NCI-H524 (cell line): ENCODE measurements at places on chromosomes 3 and 15.

DNA sequence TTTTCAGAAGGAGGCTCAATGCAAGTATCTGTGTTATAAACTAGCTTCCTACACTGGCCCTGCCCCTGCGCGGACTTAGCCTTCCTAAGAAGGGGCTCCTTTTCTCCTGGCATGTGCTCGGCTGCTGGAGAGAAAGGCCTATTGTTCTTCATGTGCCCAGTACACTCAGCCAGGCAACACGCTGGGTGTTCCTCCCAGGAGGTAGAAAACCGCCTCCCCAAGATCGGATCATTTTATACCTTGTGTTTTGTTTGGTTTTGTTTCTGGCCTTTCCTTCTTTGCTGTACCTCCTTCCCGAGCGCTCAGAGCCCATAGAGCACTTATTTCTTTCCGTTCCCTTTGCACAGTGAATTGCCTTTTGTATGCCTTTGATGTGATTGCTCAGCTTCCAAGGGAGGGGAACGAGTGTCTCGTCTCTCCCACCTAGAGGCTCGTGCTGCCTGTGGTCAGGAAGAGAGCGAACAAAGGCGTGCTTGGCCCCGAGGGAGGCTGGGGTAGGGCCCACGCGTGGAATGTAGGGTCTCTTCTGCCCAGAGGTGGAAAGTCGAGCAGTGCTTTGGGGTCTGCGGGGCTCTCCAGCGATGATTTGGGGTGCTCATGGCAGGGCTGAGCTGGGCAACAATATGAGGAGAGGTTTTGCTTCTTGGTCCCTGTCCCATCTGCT lies 30.0 kb downstream of the CCNL1 start:
- no peak for DNase-seq

- no peak for DNase-seq
Observed at GRCh38 chr3:44782891-44783290, 21.3 kb downstream of the KIF15 start.

- DNase-seq, result no peak
Observed at GRCh38 chr3:64801856-64802255, 114.1 kb upstream of the ADAMTS9 start.

DNA sequence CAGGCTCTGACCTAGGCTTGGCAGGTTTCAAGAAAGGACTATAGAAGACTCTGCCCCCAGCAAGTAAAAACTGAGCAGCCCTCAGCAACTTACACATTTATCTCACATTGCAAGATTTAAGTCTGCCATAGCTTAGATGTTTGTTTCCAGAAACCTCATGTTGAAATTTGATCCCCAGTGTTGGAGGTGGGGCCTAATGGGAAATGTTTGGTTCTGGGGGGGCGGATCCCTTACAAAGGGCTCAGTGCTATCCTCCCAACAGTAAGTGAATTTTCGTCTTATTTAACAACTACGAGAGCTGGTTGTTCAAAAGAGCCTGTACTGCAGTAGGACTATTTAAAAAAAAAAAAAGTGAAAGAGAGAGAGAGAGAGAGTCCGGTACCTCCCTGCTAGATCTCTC lies 125.2 kb upstream of the PROK2 start:
- no peak for DNase-seq

DNA sequence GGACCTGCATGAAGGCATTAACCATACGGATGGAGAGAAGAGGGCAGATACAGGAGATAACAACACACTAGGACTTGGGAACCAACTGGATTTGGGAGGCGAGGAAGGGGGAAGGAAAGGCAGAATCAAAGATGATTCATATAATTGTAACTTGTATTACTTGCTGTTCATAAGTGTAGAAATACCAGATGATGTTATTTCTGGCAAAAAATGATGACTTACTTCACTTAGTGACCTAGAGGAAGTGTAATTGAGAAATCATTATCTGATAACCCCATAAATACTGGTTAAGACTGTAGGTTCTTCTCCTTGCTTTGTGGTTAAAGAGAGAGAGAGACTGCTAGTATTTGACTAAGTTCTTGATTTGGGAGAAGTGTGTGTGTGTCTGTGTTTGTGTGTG lies 50.5 kb upstream of the GK5 start:
- no peak for DNase-seq

DNA sequence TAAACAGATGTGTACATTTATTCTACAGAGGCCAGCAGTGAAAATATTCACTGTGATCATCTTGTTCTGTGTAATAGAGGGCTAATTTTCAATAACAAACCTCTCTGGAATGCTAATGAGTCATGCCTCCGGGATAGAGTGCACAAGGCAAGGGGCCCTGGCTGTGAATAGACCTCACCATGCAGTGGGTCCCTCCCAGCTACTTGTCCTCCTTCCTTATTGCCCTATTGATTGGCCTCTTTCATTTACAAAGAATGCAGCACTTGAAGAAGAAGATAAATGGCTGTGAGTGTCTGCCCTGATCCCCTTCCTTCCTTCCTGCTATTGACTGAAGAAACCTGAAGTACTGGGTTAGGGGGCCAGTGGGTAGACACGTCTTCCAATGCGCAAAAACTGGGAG lies 436.3 kb downstream of the WDR72 start:
- DNase-seq, result no peak

DNA sequence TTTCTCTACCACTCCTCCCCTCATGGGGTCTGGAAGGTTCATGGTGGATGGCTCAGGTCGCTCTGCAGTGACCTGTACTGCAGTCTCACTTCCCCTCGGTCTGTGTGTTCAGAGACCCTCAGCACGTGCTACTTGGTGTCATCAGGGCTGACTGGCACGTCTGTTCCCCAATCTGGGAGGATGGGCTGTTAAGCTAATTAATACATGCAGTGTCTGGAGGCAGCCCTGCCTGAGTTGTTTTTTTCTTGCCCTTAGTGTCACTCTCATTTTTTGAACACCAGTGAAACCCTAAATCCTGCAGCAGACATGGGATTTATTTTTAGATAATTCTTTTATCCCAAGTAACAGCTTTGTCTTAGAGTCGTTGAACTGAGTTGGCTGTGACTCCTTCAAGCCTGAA lies 64.6 kb downstream of the ARNT2 start:
- peak; percentile 30 for DNase-seq

- no peak for DNase-seq
Observed at GRCh38 chr15:71627604-71628003, 182.8 kb upstream of the NR2E3 start.

DNA sequence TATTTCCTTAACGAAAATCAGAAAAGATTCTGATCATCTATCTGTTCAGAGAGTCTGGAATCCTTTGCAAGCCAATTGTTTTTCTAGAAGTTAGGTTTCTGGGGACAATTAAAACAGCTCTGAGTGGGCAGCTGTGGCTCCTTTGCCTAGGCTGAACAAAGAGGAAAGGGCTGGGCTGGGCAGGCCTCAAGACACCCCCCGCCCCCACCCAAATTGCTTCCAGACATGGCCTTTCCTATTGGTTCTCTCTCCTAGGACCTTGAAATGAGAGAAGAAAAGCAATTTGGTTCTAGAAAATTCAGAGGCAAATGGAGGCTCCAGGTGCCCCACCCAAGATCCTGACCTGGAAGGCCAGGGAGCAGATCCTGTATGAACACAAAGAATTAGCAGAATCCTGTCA lies 2.3 kb upstream of the ADPGK start:
- no peak for DNase-seq

- DNase-seq, result no peak
Observed at GRCh38 chr3:69535613-69536012, 149.7 kb upstream of the FRMD4B start.

- no peak for DNase-seq
Observed at GRCh38 chr3:4935347-4935746, 43.9 kb upstream of the BHLHE40 start.

- no peak for DNase-seq
Observed at GRCh38 chr3:98921957-98922356, 20.5 kb upstream of the DCBLD2 start.

DNA sequence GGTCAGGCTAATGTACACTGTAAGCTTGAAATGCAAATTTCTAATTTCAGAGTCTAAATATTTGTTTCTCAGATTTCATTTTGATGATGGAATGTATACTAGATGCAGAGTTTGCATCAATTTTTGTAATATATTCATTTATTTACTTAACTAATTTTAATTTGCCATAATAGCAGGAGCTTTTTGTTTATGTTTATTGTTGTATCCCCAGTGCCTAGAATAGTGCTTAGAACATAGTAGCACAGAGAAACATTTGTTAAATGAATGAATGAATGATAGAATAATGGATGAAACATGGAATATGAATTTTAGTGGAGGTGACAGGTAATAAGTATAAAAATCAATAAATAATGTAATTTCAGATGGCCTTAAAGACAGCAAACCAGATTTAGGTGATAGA lies 5.2 kb upstream of the GALK2 start:
- no peak for DNase-seq

- DNase-seq, result no peak
Observed at GRCh38 chr3:23329471-23330105, 126.5 kb downstream of the UBE2E2 start.

- no peak for DNase-seq
Observed at GRCh38 chr15:36133742-36134141, 445.7 kb upstream of the CDIN1 start.

DNA sequence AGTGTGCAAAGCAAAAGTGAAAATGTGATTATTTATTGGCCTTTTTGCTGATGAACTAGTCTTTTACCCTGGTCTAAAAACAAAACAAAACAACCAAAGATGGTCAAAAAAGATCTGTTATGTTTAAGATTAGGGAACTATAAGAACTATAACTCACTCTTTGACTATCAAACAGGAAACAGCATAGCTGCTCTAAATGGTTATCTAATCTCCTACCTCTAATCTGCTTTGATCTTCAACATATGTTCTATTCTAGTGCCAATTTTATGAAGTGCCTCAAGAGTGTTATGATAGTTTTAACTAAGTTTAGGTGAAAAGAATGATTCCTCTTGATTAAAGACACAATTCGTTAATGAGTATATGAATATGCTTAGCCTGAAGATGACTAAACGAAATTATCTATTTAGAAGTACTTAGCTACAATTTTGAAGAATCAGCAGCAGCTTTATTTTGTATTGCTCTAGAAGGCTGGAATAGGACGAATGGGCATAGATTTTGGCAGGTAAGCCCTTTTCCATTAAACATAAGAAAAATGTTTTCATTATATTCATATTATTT lies 46.0 kb downstream of the SETD2 start:
- DNase-seq, result peak; percentile 55

- no peak for DNase-seq
Observed at GRCh38 chr3:71456156-71456555, 127.4 kb downstream of the FOXP1 start.

DNA sequence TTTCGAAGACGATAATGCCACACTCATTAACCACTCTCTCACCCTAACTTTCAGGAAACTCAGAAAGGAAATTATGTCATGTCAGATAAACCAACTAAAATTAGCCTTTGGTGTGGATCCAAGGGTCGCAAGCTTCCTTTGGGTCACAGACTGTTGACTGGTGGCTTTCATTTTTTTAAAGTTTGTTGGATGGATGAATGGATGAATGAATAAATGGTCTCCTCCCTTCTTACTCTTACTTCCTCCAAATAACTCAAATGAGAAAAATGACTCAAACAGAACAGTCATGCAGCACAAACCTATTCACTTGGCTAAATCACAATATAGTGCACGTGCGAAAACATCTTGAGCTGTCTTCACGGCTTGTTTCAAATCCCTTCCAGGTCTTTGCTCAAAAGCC lies 82.9 kb upstream of the HACD2 start:
- DNase-seq, result no peak

GRCh38 chr3:47016086-47016933 lies 36.8 kb downstream of the NBEAL2 start:
- no peak for DNase-seq

GRCh38 chr15:63891079-63891767 lies 57.5 kb upstream of the HERC1 start:
- peak; percentile 69 for DNase-seq

DNA sequence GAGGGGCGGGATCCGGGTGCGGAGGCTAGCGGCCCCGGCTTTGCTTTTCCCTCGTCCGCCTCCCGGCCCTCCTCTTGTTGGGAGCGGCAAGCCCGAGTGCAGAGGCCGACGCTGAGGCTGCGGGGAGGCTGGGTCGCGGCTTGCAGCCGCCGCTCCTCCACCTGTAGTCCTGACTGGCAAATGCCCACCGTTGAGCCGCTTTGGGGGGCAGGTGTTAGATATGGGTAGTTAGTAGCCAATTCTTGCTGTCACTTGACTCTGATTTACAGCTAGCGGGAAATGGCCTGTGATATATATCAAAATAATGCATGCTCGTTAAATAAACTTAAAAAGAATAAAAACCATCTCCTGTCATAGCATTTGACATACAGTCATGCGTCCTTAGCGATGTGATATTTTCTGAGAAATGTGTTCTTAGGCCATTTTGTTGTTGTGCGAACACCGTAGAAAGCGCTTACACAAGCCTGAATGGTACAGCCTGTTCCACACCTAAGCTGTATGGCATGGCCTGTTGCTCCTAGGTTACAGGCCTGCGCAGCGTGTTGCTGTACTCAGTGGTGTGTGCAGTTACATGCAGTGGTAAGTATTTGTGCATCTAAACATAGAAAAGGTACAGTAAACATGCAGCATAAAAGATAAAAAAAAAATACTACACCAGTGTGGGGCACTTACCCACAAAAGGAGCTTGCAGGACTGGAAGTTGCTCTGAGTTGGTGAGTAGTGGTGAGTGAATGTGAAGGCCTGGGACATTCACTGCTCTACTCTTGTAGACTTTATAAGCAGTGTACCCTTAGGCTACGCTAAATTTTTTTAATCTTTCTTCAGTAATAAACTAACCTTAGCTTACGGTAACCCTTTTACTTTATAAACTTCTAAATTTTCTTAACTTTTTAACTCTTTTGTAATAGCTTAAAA lies 873 bp downstream of the CAPN7 start:
- DNase-seq, result no peak

GRCh38 chr3:123431007-123431657 lies 17.8 kb downstream of the ADCY5 start:
- no peak for DNase-seq

DNA sequence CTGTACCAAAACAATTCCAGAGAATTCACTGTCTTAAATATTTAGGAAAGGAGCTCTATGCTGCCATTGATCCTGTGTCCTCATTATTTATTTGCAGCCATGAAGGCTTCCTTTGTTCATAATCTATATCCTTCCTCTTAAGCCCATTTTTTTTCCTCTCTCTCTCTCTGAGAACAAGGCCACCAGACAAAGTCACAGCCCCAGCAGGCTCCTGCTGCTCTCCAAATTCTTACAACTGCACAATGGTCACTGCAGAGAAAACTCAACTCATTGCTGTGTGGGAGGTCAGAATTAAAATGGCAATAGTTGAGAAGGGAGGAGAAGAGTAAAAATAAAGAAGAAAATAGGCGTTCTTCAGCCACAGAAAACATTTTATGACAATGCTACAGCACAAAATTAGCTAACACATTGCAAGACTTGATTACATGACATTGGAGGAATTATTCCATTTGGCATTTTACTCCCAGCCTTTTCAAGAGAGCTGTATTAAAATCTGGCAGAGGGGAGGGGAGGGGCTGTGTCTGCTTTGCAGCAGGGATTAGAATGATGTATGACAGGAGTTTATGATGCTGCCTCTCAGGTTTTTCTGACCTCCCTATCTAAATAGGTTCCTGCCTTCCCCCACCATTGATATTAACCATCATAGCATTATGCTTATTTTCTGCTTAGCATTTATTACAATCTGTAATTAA lies 399.7 kb upstream of the THBS1 start:
- no peak for DNase-seq

GRCh38 chr3:56055546-56055945 lies 412.7 kb downstream of the ERC2 start:
- no peak for DNase-seq

GRCh38 chr3:144868506-144868905 lies 896.9 kb downstream of the DIPK2A start:
- no peak for DNase-seq

GRCh38 chr3:84836961-84837360 lies 121.8 kb upstream of the CADM2 start:
- DNase-seq, result peak; percentile 87
